ENCODE measurements at places on chromosomes 3 and 15.
A peak's percentile ranks its signal among the peaks of the same experiment; 100 is the strongest.

DNA sequence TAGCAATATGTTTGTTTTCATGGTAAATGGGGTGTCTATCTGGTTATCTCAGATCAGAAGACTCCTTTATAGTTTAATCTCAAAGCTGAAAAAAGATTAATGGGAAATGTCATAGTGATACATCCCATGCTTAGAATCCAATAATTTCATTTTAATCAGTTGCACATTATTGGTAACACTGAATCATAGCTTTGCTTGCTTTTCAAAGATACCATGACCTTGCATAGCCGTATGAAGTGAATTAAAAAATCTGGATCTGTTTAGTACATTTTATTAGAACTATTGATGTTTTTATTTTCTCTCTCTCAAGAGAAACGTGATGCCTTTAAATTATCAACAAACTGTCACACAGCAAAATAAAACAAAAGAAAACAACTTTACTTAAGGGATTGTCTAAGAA, 506.7 kb upstream of the SGO1 start:
- DNase-seq: no peak

DNA sequence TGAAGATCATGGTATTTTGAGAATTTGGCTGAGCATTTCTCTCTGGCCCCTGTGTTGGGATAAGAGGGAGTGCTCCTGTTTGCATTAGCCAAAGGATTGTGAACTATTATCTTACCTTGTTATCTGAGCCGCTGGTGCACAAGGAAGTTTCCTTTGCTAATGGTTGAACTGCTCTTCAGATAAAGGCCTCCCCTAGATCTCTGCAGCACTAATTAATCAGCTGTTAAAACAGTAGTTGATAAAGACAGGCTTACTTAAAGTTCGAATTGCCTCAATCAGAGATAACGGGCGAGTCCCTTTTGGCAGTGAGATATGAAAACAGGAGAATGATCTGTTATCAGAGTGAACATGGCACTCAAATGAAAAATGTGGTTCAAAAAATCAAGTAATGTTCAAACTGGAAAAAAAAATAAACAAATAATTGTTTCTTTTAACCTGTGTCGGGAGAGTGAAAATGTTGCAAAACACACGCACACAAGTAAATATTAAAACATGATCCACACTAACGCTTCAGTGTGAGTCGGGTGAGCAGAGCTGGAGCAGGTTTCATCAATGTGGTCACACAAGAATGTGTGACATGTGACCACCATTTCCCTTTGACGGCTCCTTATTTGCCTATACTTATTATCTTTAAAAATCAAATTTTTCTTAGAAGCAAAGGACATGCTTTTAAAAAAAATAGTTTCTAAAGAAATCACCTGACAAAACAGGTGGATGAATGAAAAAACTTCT, 469.1 kb downstream of the SOX2 start:
- no peak for DNase-seq

DNA sequence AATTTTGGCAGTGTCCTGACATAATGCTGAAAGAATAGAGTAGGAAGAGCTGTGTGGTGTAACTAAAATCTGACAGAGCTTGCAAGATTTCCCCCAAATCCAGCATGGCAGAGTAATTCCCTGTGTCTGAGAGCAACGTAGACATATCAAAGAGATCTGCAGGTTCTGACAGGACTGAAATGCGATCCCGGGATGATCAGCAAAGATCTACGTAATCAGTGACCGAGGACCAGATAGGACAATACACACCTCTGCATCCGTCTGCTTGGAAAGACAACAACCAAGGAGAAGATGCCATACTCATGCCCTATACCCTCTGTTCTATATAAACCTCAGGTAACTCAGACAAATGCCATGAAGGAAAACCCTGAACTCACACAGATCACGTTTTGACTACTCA, 26.6 kb upstream of the SYNPR start:
- no peak for DNase-seq

DNA sequence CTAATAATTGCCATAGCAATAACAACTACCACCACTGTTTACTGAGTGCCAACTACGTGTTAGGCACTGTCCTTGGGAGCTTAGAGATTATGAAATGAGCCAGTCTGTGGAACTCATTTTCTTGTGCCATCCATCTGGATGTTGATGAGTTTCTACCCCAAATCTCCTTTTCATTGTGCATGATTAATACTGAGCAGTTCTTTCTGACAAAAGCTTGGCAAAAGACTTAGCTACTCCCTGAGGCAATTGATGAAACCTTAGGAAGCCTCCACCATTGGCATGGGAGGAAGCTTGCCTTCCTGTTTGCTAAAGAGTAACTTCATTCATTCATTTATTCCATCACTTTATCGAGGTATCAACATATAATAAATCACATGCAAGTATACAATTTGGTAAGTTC, 39.8 kb downstream of the PRICKLE2 start:
- no peak for DNase-seq

- DNase-seq: peak; percentile 4
Observed at GRCh38 chr3:157572559-157573270, 69.5 kb upstream of the VEPH1 start.

GRCh38 chr15:100229181-100230163, 112.3 kb downstream of the ADAMTS17 start:
- no peak for DNase-seq

- no peak for DNase-seq
Observed at GRCh38 chr15:98418122-98418521, 230.2 kb upstream of the IGF1R start.

GRCh38 chr15:43958861-43959330, 132.1 kb downstream of the WDR76 start:
- DNase-seq: peak; percentile 51

- DNase-seq: no peak
Observed at GRCh38 chr3:150005243-150006112, 34.8 kb upstream of the PFN2 start.

GRCh38 chr15:91456921-91457320, 356.9 kb downstream of the SV2B start:
- no peak for DNase-seq

DNA sequence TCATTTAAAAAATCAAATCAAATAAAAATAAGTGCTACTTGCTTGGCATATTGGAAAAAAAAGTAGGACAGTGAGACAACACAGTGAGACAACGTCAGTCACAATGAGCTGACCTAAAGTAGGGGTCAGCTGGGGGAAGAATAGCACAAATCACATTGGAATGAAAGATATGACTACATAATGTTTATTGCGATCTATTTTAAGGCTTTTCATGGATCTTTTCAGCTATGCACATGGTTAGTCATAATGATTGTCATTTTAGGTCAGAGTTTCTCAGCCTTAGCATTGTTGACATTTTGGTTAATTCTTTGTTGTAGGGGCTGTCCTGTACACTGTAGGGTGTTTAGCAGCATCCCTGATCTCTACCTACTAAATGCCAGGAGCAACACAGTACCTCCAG, 44.5 kb downstream of the CMSS1 start:
- DNase-seq: no peak

DNA sequence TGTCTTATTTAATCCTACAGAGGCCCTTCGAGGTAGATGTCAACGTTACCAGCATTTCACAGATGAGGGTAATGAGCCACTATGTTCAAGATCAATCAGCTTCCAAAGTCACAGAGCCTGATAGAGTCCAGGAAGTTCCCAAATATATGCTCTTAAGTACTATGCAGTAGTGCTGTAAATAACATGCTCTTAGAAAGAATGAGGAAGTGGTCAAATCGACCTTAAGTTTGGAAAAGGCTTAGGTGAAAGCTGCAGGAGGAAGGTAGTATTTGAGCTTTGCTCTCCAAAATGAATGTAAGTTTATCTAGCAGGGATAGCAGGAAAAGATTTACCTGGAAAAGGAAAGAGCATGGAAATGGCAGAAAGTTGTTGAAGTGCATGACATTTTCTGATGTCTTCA, 234.0 kb downstream of the RBMS3 start:
- no peak for DNase-seq

DNA sequence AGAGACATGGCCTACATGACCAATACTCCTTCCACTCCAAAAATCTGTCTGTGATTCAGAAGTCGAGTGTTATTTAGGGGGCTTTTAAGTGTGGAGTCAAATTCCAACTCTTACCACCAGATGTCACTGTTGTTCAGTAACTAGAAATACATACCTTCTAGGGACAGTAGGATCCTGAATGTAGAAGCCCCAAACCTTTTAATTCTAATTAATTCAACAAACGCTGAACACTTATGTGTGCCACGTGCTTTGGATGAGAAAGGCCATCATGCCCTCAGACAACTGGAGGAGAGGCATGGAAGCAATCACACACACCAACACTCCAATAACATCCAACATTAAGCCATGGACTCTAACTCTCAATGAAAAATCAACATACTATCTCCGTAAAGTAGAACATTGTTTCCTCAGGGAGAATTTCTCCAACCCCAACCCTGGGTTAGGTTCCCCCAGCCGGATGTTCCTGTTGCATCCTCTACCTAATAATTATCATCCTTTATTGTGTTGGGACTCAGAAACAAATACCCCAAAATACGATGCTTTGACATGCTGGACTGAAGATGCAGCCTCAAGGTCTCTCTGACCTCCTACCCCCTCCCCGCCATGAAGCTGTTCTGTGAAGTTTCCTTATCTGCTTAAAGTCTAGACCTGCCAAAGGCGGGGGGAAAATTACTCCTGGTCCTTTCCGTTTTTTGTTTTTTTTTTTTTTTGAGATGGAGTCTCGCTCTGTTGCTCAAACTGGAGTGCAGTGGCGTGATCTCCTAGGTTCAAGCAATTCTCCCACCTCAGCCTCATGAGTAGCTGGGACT, 8.0 kb upstream of the CCDC13 start:
- DNase-seq: peak; percentile 57

DNA sequence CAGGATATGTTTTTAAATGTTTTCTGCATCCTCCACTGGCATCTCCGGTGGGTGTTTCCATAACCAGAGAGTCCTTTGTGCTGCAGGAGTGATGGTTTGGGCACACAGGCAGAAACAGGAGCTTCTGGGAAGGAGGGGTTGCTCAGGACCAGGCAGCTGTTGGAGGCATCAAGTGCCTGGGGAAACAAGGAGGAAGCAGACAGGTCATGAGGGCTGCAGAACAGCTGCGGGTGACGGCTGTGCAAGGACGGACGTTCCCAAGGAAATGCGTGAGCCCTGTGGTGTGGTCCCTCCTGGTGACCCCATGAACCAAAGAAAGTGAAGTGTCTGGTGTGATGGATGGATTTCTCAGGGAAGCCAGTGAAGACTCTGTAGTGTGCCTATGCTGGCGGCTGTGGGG, 61.2 kb upstream of the TNFAIP8L3 start:
- DNase-seq: no peak

DNA sequence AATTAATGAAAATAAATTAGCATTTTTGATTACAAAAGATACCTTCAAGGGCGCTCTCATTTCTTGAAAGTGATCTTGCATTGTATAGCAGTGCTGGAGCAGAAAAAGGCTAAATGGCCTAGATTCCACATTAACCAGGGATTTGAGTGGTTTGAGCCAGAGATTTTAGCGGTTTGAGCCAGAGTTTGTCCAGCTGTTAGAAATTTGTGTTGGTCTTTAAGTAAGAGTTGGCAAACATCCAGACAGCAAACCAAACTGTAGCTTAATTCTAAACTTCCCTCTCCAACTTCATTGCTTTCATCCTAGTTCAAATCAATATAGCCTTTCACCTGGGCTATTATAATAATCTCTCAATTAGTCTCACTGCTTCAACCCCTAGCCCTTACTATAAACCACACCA, 351.7 kb downstream of the IGSF11 start:
- no peak for DNase-seq

GRCh38 chr3:12352253-12352652, 63.4 kb downstream of the PPARG start:
- no peak for DNase-seq

GRCh38 chr3:65678516-65678915, 360.2 kb downstream of the MAGI1 start:
- no peak for DNase-seq

- DNase-seq: no peak
Observed at GRCh38 chr15:50687302-50687902, 805 bp upstream of the TRPM7 start.

GRCh38 chr3:23865595-23866396, 51.0 kb downstream of the NKIRAS1 start:
- peak; percentile 58 for DNase-seq

- peak; percentile 62 for DNase-seq
Observed at GRCh38 chr15:74375303-74375693, 7.9 kb upstream of the CYP11A1 start.

DNA sequence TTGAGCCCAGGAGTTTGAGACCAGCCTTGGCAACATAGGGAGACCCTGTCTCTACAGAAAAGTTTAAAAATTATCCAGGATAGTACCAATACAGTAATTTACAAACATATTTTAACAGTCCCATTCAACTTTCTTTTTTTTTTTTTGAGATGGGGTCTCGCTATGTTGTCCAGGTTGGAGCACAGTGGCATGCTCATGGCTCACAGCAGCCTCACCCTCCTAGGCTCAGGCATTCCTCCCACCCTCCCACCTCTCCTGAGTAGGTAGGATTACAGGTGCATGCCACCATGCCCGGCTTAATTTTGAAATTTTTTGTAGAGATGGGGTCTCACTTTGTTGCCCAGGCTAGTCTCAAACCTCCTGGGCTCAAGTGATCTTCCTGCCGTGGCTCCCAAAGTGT, 12.5 kb upstream of the MAP6D1 start:
- DNase-seq: no peak

GRCh38 chr3:184937611-184938010, 125.6 kb downstream of the VPS8 start:
- no peak for DNase-seq

DNA sequence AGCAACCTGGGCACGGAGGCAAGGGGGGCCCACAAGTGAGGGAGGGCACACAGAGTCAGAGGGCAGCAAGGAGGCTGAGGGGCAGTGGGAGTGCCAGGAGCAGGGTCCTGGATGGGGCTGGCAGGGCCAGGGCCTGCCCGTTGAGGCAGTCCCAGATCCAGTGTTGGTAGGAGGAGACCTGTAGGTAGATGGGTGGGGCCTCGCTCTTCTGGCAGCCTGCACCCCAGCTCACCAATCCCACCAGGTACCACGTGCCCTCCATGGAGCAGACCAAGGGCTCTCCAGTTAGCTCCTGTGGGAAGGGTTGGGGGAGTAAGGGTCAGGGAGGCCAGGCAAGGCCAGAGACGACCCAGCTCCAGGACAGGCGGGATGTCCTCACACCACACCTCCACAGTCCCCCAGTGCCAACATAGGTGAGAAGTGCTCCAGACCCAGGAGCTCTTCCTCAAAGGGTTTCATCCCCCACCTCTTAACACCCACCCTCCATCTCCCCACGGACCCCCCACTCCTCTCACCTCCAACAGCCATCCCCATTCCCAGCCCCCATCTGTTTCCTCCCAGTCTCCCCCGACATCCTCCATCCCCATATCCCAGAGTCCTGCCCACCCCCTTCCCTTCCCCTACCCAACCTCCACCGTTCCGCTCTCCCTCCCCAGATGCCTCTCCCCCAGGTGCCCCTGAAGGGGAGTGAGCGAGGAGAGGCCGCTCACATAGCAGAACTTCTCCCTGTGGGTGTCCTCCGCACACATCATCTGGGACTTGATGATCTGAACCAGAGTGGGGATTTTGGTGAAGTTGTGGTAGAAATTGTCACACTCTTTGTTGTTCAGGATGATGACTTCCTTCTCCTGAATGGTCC, 5.2 kb downstream of the PRSS50 start:
- no peak for DNase-seq

DNA sequence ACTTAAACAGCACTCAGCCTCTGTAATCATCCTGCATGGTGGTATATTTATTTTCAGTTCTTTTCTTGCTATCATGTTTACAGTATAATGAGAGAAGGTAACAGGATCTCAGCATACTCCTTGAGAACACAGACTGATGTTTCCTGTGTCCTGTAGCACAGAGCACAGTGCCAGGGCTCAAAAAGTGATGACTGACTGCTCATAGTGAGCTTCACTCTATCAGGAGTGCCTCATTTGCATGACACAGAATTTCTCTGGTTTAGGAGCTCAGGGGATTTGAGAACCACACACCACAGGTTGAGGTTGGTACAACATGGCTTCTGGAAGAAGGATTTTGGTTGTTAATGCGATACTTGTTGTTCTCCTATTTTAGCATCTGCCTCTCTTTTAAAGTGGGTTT, 68.5 kb upstream of the SLC2A2 start:
- DNase-seq: no peak
